ENCODE measurements at places on chromosomes 6 and 20.

GRCh38 chr6:109793021-109793420 is 101.9 kb downstream of the FIG4 start:
- DNase-seq, result no peak

- no peak for DNase-seq
Observed at GRCh38 chr20:9052136-9052535, 16.8 kb upstream of the PLCB4 start.

DNA sequence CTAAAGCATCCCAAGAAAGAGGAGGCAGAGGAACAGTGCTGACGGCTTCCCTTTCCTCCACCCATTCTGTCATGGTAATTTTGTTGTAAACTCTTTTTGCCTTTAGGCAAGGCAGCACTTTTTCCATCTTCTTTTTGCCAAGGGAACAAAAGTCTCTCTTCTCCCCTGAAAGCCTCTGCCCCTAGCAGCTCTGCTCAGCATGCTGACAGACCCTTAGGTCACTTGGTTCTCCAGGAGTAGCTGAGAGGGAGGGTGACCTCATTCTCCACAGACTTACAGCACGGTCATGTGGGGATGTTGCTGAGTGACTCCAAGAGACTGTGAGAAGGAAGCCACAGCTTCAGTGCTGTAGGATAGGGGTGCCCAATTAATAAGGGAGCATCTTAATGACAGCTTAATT is 81.1 kb upstream of the RALGAPA2 start:
- DNase-seq, result no peak

DNA sequence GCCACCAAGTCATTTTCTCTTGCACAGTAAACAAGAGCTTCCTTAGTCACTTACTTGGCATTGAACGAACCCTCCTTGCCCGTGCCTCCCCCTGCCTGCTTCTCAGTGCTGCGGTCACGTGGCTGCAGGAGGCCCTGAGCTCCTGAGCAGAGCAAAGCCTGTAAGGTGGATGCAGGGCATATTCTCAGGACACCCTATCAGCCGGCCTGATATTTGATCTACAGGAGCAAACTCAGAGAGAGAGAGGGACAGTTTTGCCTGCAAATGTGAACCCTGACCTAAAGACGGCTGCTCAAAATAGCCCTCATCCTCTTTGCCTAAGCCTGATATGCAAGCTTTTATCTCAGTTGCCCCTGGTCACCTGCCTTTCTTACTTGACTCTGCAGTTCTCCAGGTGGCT is 93.0 kb upstream of the POPDC3 start:
- no peak for DNase-seq

DNA sequence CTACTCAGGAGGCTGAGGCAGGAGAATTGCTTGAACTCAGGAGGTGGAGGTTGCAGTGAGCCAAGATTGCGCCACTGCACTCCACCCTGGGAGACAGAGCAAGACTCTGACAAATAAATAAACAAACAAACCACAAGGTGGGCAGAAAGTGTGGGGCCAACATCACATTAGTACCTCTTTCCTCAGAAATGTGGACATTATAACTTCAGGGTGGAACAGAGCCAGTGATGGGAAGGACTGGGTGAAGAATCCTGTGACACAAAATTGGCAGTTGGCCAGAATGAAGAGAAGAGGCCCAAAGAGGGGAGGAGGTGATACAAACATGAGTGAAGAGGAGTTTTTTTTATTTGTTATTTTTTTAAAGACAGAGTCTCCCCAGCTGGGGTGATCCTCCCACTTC is 50.6 kb downstream of the NUP153 start:
- DNase-seq, result peak; percentile 29

- DNase-seq, result no peak
Observed at GRCh38 chr6:84453499-84453898, 226.1 kb upstream of the CEP162 start.

- no peak for DNase-seq
Observed at GRCh38 chr6:104711371-104711770, 148.3 kb downstream of the HACE1 start.

DNA sequence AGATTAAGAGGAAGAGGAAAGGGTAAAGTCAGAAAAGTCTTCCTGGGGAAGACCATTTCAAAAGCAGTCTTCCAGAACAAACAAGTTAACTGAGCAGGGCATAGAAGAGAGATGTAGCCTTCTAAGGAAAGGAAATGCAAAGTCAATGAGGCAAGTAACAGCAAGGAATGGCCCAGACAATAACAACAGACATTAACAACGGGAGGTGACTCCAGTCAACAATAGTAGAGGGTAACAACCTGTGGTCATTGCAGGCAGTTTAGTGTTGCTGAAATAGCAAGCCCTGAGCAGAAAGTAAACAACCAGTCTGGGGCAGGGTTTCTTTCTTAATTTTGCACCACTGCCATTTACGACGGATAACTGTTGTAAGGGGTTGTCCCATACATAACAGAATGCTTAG is 2.1 kb downstream of the MDN1 start:
- DNase-seq, result no peak

- DNase-seq, result peak; percentile 4
Observed at GRCh38 chr6:144055121-144055931, 40.0 kb downstream of the SF3B5 start.

- DNase-seq, result no peak
Observed at GRCh38 chr20:479487-479886, 17.2 kb upstream of the TBC1D20 start.

GRCh38 chr6:168021581-168021980 is 24.1 kb downstream of the KIF25 start:
- no peak for DNase-seq

DNA sequence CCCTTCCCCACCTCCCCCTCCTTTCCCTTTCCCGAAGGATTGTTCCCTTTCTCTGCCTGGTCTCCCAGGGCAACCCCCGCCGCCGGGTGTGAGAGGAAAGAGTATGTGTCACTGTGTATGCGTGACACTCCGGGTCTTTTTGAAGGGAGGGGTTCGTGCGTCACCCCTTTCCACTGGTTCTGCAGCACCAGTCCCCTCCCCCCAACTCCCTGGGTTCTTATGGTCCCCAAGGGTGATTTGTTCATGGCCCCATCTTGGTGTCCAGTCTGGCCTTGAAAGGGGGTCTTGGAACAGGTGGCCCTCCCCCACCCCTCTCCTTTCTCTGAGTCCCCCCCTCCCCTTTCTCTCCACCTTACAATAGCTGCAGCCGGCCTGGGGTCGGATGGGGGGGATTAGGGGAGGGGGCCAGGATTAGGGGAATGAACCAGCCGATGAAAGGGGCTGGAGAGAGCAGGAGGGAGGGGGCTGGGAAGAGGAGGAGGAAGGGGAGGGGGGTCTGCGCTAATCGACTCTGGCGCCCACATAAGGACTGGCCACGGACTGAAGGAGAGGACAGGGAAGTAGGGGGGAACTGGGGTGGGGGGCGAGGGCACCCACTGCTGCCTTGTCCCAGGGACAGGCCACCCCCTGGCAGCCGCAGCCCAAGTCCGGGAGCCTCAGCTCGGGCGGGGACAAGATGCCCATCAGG is 1.3 kb upstream of the RING1 start:
- DNase-seq, result no peak

- no peak for DNase-seq
Observed at GRCh38 chr20:48809673-48810072, 18.1 kb downstream of the PREX1 start.

- no peak for DNase-seq
Observed at GRCh38 chr6:1076531-1077459, 235.1 kb upstream of the FOXQ1 start.

DNA sequence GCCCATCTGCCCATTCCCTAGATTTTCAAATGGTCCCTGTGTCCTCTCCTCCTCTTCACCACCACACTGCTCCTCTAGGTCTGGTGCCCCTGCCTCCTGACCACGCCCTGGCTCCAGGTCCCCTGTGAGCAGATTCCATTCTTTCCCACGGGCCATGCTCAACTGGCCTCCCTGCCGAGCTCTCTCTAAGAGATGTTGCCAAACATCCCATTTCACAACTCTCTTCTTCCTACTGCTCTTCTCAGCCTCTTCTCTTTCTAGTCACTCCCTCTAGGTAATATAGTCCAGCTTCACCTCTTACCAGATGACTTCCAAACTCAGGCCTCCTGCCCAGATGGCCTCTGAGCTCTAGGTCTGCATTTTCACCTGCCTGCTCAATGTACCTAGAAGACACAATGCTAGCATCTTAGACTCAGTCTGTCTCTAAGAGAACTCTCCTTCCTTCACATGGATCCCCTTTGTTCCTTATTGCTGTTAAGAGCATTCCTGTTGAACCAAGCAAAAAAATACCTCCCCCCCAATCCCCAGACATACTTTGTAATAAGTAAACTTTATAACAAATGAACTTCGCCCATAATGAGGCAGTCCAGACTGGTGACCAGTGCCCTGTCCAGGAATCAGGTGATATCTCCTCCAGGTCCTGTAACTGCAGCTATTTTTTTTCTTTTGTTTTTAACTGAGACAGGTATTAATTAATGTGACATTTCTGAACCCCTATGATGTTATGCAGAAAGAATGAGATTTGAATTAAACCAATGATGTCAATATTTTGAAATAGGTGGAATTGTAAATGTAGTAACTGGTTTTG is 79.0 kb downstream of the LYRM4 start:
- DNase-seq, result no peak

- peak; percentile 27 for DNase-seq
Observed at GRCh38 chr20:58458342-58459057, 56.7 kb downstream of the APCDD1L start.

- peak; percentile 73 for DNase-seq
Observed at GRCh38 chr20:33947709-33948295, 45.9 kb upstream of the RALY start.

DNA sequence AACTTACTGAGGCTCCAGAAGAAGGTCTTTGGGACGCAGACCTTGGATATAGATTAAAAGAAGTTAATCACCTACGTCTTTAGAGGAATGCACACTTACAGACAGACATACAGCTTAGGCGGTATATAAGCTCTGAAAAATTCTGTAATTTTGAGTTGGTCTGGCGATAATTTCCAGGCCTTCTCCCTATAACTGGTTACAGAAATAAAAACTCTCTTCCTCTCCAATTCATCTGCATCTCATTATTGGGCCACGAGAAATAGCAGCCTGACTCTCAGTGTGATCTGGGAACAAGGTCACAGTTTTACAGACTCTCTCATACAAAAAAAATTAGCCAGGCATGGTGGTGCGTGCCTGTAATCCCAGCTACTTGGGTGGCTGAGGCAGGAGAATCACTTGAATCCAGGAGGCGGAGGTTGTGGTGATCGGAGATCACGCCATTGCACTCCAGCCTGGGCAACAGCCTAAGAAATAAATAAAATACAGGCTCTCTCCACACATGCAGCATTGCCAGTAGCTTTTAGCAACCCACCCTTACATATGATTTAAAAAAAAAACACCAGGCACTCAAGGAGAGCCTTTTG is 4.7 kb downstream of the ZBTB24 start:
- no peak for DNase-seq

DNA sequence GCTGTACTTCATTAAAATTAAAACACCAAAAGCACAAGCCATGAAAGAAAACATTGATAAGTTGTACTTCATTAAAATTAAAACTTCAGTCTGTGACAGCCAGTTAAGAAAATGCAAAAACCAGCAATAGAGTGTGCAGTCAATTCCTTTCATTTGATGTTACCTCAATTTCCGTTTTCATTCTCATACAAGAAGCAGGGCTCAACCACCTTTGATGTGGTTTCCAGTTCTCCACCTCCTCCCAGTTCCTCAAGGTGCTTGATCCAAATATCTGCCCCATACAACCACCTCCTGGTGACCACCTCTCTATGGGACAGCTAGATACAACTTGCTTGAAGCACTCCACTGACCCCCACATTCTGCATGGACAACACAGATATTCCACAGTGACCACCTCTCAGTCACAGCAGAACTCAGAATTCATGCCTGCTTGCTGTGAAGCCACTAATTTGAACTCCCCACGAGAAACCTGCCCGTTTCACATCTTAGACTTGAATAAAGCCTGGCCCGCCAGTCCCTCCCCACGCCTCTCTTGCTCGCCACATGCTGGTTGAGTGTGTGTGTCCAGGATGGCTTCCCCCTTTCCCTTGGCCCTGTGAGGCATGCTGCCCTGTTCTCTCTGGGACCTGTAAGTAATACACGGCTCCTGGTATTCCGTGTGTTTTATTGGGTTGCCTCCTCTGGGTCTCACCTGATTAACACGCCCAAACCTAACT is 66.1 kb downstream of the FAM50B start:
- DNase-seq, result peak; percentile 54

- no peak for DNase-seq
Observed at GRCh38 chr6:25010902-25011625, 75.3 kb upstream of the RIPOR2 start.

- peak; percentile 71 for DNase-seq
Observed at GRCh38 chr20:51022803-51023616, at the start of gene KCNG1. TSS of gene KCNG1 (minus strand) at chr20:51023107. CDS start at chr20:51010338, 12,769 bp downstream.

DNA sequence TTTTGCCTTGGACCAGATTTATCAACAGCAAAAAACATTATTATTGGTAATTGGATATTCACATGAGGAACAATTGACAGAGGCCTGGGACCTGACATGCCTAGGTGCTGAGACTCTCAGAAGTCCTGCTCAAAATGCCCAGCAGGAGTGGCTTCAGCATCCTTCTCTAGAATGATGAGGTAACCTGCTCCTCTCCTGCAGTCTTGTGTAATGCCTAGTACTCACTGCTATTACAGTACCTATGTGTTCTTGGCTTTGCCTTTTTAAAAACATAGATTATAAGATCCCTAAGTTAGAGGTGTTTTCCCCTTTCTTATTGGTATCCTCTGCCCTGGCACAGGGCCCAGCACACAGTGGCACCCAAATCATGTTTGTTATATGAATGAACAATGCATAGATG is 230.9 kb downstream of the PKHD1 start:
- DNase-seq, result no peak

GRCh38 chr6:165615636-165616035 is 47.4 kb downstream of the PDE10A start:
- no peak for DNase-seq

DNA sequence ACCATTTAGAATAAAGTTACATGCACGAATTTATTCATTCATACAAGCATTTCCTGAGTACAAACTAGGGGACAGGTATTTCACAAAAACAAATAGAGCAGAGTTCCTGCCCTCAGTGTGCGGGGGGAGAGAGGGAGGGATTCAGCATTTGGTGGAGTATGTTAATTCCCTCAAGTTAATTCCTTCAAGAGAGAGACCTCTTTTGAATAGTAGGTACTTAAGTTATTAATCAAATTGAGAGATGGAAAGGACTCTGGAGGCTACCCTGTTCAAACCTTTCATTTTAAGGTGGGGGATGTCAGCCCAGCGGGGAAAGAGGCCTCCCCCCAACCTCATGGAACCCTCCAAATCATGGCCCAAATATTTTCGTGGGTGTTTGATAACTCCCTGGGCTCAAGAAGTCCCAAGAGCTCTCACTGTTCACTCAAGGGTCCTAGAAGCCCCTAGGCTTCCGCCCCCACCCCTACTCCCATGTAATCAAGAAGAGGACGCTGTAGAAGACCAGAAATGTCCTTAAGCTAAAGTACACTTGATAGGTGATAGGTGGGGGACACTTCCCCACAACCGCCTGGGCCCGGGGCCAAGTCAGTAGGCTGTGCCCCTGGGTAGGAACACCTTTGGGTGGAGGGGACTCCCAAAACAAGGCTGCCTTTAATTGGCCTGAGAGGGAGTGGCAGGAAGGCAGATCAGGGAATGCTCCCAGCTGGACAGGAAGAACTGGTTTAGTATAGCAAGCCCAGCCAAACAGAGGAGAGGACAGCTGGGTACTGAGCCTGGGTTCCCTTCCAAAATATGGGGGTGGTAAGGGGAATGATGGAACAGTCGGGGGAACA is 2.9 kb downstream of the SDC4 start:
- no peak for DNase-seq

GRCh38 chr20:17751640-17752039 is 51.9 kb downstream of the BANF2 start:
- no peak for DNase-seq

GRCh38 chr20:62730481-62730880 is 21.8 kb downstream of the NTSR1 start:
- no peak for DNase-seq

- DNase-seq, result peak; percentile 76
Observed at GRCh38 chr6:34657307-34657978, 39.1 kb downstream of the ILRUN start.

- no peak for DNase-seq
Observed at GRCh38 chr6:147173140-147173539, 31.1 kb upstream of the STXBP5 start.

Data from RPMI8226 (cell line).